HuH-7.5 (cell line): ENCODE measurements at places on chromosomes 2 and 18.

GRCh38 chr2:65331336-65332025 lies 100.9 kb downstream of the SPRED2 start:
- no peak for DNase-seq

GRCh38 chr2:108194409-108195132 lies 45.2 kb upstream of the SULT1C3 start:
- no peak for DNase-seq

- DNase-seq = no peak
Observed at GRCh38 chr2:31319406-31320175, 85.6 kb downstream of the EHD3 start.

DNA sequence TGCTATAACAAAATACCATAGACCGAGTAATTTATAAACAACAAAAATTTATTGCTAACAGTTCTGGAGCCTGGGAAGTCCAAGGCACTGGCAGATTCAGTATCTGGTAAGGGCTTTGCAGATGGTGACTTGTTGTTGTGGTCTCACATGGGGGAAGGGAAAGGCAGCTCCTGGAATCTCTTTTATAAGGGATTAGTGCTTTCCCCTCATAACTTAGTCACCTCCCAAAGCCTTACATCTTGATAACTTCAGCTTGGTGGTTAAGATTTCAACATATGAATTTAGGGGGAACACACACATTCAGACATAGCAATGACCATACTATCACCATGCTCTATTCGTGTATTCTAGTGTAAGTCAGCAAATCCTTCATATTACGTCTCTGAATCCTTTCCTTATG lies 447.6 kb upstream of the TCF4 start:
- no peak for DNase-seq

DNA sequence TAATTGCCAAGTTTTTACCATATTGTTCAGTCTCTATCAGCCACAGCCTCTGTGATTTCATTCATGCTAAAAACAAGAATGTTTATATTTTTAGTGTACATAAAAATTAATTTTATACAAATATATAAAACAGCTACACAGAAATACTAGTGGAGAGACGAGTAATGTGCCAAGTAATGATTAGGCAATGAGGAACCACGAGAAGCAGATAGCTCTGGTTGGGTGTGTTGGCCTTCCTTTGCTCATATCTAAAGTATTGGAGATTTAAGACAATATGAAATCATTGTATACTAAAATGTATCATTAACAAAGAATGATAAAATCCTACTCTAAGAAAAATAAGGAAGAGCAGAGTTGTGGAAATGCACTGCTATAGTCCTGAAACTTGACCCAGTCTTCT lies 326.7 kb downstream of the AGAP1 start:
- DNase-seq = no peak

GRCh38 chr2:213980883-213981282 lies 430.0 kb upstream of the VWC2L start:
- no peak for DNase-seq

GRCh38 chr2:232030229-232030628 lies 68.7 kb downstream of the DIS3L2 start:
- no peak for DNase-seq

DNA sequence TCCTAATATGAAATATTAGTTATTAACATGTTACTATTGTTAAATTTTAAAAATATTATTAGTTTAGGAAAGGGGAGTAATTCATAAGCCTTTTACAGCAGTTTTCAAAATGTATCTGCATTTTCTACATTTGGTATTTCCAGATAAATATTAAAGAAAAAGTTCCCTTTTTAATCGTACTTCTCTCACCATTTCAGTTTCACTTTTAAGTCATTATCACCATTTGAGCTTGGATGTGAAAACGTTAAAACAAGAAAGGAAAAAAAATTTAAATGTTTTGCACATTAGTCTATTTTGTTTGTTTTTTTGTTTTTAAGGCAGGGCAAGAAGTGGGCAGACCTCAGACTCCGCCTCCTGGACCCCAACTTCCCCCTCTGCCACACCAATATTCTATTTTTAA lies 3.3 kb upstream of the SRSF7 start:
- DNase-seq = no peak

- no peak for DNase-seq
Observed at GRCh38 chr2:200254773-200255172, 51.7 kb upstream of the SPATS2L start.

DNA sequence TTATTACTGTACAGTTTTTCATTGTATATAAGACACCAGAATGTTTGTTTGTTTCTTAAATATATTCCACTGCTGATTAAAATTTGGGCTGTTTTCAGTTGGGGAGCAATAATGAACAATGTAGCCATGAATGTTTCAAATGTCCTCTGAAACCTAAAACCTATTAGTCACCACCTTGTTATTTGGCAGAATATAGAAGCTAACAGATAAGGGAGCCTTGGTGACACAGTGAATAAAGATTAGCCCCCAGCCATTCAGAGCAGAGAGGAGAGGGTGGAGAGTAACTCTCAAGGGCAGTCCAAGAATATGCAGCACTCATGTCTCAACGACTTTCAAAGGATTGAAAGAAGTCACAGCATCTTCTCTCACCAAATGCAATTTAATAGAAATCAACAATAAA lies 43.1 kb upstream of the ATP8B1 start:
- no peak for DNase-seq

GRCh38 chr2:240435457-240435947 lies at the start of gene GPC1:
TSS of gene GPC1 (plus strand) at chr2:240435663. CDS start at chr2:240435919, 256 bp downstream.
- no peak for DNase-seq

GRCh38 chr18:54240629-54241107 lies 16.2 kb upstream of the MBD2 start:
- no peak for DNase-seq

- no peak for DNase-seq
Observed at GRCh38 chr2:1613731-1614354, 130.5 kb downstream of the PXDN start.

DNA sequence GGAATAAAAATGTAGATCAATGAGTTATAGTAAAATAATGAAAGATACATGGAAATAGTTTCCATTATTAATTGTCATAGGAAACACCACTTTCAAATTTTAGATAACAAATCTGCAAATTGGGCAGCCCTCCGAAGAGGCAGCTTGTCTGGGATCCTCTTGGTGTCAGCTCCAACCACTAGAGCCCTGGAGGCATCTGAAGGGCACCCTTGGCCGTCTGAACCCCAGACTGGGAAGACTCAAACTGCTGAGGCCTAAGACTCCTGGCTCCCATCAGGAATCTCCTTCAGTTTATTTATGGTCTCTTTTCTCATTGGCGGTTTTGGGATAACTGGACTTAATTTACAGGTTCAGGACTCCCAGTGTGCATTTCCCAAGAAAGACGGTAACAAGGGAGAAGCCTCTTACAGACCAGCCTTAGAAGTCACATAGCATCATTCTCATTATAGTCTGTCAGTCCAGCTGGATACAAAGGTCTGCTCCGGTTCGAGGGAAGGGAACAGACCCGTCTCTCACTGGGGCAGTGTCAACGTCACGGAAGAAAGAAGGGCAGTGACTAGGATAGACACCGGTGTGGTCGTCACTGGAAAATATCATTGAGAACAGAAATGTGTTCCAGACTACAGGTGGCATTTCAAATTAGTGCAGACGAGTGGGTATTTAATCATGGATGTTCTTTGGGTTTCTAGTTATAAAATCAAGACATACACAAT lies 390.7 kb upstream of the NETO1 start:
- no peak for DNase-seq

DNA sequence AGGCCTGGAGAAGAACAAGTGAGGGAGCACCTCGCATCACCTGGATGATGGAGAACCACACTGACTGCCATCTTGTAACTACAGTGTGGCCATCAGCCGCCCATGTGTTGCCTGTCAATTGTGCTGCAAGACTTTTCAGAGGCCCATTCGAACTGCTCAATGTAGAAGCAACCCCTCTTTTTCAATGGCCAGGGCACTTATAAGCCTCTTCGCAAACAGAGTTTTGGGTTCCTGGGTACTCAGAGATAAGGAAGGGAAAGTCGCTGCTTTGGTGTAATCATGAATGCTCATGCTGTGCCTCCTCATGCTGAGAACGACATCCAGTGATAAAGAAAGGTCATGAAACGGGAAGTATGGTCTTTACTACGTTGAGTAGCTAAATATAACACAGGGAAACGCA lies 143.9 kb upstream of the SLC39A10 start:
- DNase-seq = no peak

DNA sequence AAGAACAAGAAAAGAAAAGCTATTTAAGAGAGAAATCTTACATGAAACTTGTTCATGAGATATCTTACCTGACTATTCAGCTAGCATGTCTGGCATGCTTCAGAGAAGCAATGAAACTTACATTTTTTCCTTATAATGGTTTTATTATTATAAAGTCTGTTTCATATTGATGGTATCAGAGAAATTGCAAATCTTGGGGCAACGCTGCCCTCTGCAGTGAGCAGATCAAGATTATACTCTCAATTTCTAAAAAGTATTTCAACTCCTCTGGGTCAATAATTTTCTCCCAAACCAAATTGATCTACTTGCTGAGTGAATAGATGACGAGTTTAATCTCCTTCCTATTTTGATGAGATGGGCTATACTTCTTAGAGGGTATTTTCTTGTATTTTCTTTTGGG lies 235.6 kb downstream of the NUP35 start:
- no peak for DNase-seq

DNA sequence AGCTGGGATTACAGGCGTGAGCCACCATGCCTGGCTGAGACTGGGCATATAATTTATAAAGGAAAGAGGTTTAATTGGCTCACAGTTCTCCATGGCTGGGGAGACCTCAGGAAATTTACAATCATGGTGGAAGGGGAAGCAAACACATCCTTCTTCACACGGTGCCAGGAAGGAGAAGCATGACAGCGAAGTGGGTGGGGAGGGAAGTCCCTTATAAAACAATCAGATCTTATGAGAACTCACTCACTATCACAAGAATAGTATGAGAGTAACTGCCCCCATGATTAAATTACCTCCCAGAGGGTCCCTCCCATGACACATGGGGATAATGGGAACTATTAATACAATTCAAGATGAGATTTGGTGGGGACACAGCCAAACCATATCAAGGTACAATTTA lies 7.8 kb upstream of the LCLAT1 start:
- no peak for DNase-seq

DNA sequence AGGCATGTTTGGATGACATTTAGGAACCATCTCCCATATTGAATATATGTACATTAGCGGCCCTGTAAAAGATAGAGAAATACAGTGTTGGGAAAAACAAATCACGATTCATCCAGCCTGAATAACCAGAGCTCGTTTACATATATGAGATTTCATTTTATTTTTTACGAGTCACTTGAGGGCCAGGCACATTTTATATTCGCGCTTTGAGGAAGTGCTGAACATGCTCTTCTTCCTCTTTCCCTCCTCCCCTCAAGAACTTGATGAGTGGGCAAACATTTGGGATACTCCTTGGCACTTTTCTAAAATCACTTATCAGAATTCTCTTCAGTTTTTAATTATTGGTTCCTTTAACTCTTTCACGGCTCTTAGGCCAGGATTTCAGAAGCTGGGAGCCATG lies 268.0 kb upstream of the TANK start:
- DNase-seq = no peak

DNA sequence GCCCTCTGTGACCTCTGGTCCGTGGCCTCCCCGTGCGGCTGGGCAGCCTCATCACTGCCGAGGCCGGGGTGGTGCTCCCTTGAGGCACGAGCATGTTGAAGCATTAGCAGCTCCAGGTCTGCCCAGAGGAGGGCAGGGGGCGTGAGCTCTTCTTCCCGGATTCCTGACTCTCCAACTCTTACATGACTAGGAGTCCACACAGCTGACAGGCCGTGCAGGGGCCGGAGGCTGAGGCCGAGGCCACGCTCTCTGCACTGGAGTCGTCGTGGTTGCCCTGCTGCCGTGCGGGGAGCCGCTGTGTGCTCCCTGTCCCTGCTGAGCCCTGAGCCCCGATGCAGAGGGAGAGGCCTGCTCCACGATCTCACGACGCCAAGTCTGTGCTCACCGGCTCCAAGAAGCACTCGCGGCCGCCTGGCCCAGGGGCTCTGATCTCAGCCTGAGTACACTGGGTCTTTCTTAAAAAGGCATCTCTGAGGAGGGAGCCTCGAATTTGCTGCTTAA lies 19.4 kb upstream of the KCNG2 start:
- no peak for DNase-seq

DNA sequence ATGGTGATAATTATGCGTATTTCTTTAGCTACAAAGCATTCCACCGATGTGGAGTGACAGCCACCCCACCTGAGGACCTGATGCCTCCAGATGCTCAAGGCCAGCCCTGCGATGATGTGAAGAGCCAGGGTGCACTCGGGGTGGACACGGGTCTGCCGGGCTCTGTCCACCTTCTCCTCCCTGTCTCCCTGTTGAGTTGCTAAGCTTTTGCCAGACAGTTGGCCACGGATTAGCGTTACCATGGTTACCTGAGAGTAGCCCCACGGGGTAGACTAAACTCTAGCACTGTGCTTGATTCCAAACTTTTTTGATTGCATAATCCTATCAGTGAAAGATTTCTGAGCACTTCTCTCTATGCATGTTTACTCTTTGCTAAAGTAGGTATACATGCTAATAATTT lies 86.2 kb downstream of the SMIM21 start:
- no peak for DNase-seq

DNA sequence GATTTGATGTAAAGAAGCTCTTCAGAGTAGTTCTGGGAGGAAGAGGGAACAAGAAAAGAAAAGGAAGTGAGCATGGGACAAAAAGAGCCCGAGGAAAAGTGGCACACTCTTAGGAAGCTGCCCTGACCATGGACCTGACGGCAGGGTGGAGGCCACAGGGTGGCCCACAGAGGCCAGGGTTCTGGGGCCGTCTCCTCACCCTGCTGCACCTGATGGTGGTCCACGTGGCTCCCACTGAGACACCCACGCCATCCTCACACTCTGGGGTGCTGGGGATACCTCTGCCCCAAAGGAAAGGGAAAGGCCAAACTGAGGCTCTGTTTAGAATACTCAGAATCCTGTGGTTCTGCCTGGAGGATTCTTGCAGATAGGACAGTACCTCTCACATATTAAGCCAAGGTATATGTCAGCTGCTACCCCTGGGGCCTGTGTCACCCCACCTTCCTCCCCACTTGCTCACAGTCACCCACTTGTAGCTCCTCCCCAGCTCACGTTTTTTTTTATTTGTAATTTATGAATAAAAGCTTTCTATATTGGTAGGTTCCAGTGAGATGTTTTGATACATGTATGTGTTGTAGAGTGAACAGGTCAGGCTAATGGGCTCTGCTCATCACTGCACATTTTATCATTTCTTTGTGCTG lies 171.1 kb downstream of the LDLRAD4 start:
- DNase-seq = no peak

DNA sequence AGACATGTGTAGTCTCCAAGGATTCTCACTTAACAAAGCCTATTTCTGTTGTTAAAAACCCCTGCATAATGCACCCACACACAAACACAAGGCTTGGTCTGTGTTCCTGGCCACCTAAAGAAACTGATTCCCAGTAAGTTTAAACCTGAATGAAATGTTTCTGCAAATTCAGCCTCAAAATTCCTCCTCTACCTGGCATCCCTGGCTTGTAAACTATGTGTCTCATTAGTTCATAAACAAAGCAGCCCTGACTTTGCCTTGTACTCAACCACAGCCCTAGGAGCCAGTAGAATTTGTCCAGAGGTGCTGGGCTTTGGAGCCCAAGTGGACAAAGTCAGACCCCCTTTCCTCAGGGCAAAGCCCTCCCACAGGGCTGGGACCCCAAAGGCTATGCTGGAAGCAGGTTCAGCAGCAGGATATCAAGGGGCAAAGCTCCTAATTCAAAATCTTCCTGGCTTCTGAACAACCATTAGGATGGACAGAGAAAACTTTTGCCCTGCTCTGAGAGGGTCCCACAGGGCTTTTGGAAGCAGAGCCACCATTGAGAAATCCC lies 2.6 kb upstream of the HOXD13 start:
- DNase-seq = no peak
